ENCODE measurements at places on chromosomes 5 and 9.
A peak's percentile ranks its signal among the peaks of the same experiment; 100 is the strongest.

- DNase-seq = no peak
Observed at GRCh38 chr5:669842-670395, 23.2 kb downstream of the TPPP start.

DNA sequence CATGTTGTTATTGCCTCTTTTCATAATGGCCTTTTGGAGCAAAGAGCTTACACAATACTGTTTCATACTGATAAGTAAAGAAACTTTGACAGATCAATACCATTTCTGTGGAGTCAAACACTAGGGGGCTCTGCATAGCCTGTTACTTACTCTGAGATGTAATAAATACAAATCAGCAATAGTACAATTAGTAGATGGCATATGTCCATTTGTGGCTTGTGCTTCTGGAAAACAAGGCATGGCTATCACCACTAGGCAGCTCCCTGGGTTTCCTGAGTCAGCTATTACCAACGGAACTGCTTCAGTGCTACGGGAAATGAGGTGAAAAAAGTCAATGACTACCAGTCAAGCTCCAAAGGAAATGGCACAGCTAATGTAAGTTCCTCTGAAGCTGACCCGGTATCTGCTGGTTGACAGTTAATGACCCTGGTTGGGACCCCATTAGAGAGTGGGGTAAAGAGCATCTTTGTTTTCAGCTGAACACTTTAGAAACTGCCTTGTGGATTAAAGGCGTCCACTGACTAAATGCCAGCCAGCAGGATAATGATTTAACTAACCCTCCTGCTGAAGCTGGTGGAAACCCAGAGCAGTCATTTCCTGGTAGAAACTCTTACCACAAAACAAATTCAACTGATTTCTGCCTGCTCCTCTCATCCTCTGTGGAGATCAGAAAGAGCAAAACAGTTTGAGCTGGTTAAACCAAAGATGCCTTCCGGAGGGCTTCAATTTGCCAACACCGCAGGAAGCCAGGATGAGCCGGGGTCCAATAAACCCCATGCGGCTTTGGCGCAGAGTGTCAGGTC is 69.0 kb upstream of the FAM169A start:
- DNase-seq = no peak

DNA sequence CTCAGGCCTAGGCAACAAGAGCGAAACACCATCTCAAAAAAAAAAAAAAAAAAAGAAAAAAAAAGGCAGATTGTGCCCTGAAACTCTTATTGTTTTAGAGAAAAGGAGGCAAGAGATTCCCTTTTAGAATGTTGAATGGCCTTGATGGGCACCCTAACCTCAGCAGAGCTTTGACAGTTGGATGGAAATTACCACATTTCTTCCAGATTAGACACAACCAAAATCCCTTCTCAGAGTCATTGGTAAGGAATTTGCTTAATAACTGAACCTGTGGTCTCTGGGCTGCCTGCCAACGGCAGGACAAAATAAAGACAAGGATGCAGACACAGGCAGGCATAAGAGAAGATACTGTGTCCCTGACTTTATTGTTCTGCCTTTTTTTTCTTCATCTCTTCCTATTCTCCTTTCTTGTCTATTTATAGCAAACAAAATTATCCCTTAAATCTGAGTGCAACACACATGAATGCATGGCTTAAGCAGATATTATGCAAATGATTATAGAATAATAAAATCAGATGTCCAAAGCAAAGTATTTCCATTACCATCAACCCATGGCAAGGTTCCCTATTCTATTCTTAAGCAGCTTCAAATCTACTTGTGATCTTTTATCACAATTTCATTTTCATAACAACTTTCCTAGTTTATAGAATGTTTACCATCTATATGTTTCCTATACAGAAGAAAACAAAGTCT is 37.3 kb upstream of the TRIO start:
- DNase-seq = no peak

DNA sequence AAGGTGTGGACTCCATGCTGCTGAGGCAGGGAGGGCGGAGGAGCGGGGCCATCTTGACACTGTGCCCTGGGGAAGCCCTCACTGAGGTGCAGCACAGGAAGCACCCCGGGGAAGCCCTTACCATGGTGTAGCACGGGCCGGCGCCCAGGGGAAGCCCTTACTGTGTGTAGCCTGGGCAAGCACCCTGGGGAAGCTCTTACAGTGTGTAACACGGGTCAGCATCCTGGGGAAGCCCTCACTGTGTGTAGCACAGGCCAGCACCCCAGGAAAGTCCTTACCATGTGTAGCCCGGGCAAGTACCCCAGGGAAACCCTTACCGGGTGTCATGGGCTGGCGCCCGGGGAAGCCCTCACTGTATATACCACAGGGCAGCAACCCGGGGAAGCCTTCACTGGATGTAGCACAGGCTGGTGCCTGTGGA is 62.6 kb upstream of the ZNF354B start:
- DNase-seq = no peak

DNA sequence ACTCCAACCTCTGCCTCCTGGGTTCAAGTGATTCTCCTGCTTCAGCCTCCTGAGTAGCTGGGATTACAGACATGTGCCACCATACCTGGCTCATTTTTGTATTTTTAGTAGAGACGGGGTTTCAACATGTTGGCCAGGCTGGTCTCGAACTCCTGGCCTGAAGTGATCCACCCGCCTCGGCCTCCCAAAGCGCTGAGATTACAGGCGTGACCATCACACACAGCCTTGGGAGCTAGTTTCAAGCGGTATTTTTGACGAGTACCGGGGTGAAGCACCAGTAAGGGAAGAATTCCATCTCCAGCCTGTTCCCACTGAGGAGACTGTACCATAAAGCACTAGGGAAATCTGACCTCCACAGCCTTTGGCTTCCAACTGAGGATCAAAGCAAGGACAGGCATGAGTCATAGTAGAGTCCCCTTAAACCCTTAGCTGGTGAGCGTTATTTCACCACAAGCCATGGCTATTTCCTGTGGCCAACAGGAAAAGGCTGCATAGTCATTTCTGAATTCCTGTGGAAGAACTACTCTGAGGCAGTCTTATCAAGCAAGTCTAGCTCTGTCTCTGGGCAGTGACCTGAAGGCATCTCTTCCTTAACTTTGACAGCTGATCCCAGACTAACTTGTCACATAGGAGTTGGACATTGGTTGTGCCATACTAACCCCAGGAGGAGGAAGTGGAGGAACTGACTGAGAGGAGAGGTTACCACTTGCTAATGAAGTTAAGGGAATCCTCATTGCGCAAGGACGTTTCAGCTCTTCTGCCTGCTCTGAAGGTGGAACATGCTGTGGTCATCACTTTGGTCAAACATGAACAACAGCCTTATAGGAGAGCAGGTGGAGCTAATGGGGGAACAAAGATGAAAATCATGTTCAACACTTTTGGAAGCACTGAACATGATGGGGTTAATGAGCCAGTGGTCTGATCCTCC is 85.8 kb upstream of the DMRT1 start:
- DNase-seq = no peak

DNA sequence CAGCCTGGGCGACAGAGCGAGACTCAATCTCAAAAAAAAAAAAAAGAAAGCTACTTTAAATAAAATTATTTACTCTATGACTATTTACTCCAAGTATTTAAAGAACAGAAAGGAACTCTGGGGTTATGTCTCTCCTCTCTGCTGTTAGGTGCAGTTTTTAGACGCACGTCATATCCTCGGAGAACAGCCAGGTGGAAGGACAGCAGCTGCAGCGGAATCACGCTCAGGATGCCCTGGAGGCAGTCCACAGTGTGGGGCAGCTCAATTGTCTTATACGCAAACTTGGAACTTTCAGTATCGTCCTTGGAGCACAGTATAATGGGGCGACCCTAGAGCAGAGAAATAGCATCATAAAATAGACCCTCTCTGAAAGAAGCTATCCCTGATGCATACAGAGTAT is 10.4 kb upstream of the MAPK9 start:
- DNase-seq = no peak

DNA sequence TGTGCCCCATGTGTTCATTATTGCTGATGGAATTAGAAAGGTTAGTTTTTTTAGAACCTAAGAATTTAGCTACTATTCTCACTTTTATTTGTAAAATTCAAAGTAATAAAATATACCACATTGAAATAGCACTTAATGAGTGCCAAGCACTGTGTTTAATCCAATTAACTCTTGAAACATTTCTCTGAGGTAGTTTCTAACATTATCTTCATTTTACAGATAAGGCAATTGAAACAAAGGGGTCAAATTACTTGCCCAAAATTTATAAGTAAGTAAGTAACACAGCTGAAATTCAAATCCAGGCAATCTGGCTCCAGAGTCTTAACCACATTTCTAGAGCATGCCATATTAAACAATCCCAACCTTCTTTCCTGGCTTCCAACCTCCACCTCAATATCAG is 84.2 kb downstream of the MLLT3 start:
- DNase-seq = no peak

GRCh38 chr5:124630767-124631704 is 115.4 kb downstream of the ZNF608 start:
- no peak for DNase-seq

DNA sequence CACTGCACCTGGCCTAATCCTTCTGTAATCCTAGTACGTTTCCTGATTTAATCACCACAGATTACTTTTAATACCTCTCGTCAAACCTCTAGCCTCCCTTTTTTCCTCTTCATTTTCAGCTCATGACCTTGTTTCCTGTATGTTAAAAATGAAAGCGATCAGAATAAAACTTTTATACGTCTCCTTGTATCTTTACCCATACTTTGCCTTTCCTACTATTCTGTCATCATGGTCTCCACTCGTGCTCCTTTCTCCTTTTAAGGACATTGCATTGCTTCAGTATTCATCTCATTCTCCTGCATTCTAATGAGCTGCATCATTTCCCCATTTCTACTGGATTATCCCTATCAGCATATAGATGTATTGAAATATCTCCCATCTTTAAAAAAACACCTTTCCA is 8.5 kb downstream of the CDC42SE2 start:
- no peak for DNase-seq

DNA sequence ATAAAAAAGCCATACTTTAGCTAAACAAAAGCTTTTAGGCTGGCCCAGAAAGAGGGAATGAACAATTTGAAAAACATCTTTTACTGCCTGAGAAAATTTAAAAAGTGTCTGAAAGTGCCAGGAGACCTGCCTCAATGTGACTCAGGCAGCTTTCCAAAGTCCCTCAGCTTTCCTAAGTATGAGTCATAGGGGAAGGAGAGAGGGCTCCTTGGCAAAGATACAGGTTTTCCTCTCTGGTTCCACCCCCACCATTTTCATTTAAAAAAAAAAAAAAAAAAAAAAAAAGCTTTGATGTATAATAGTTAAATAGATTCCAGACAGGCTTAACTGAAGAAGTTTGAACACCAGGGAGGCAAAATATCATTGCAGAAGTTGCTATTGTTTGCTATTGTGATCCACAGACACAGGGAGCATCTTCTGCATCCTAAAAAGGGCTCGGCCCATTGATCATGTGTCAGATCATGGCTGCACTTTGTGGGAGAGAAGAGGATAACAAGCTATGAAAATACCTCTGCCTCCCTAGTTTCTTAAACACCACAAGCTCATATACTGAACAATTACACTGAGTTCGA is 71.5 kb downstream of the MRPS27 start:
- DNase-seq = no peak

- DNase-seq = no peak
Observed at GRCh38 chr9:89790542-89791109, 185.8 kb downstream of the GADD45G start.

DNA sequence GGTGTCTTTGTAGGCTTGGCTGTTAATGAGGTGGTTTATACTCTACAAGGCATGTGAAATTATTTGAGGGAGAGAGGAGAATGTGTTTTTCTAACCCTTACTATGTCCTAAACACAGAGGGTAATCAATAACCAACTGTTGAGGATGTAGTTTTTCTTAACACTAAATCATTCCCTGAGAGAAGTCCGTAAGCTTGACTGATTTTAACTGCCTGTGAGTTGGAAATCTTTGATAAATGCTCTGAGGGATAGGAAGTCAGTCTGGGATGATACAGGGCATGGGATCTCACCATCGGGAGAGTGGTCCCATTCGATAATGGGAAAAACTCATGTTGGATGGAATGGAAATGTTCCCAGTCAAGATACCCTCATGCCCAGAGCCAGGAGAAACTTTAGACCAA is 249.6 kb downstream of the PDZD2 start:
- no peak for DNase-seq

DNA sequence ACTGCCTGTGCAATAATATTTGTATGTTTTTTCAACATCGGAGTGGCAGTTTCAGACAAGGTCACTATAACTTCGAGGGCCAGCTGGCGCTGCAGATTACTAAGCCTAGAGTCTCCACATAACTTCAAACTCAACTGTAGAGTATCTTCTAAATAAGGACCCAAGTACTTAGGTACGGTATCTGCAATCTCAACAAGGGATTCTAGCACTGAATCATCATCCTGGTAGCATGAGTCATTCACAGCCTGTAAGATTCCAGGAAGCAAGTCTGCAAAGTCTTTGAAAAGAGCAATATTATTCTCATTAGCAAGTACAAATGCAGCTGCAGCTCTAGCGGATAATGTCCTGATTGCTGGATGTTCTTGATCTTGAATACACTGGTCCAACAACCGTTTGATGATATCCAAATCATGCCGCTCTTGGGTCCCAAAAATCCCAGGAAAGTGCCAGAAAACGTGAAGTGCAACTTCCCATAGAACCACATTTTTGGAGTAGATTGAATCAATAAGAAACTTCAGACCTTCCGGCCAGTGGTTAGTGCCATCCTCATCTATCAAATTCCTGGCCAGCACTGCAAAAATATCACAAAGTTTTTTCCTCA is 654 bp downstream of the RANBP6 start:
- no peak for DNase-seq

DNA sequence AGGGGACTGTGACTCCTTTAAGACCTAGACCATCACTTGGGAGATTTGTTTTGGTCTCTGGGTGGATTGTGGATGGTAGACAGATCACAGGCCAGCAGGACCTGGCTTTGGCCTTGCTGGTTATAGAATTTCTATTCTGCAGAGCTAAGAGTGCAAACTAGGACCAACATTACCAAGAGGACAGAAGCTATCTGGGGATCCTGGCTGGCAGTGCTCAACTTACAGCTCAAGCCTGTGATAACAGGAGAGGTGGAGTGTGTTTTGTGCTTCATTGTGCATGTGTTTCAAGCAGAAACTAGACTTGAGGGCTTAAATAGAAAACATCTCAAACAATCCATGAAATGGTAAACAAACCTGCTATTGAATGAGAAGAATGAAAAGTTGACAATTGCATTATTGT is 106.7 kb downstream of the ZNF462 start:
- DNase-seq = no peak

GRCh38 chr5:86617756-86618576 is at the start of gene COX7C:
Gene COX7C (plus strand): TSS chr5:86617941. CDS start chr5:86618056, 115 bp downstream.
- DNase-seq = peak; percentile 86

All from activated CD4-positive, CD25-positive, alpha-beta regulatory T cell treated with anti-CD3 and anti-CD28 coated beads, Interleukin-2, amount 50 U/mL, for 72 hours (primary cell).